ENCODE measurements at places on chromosomes 7 and 10.

DNA sequence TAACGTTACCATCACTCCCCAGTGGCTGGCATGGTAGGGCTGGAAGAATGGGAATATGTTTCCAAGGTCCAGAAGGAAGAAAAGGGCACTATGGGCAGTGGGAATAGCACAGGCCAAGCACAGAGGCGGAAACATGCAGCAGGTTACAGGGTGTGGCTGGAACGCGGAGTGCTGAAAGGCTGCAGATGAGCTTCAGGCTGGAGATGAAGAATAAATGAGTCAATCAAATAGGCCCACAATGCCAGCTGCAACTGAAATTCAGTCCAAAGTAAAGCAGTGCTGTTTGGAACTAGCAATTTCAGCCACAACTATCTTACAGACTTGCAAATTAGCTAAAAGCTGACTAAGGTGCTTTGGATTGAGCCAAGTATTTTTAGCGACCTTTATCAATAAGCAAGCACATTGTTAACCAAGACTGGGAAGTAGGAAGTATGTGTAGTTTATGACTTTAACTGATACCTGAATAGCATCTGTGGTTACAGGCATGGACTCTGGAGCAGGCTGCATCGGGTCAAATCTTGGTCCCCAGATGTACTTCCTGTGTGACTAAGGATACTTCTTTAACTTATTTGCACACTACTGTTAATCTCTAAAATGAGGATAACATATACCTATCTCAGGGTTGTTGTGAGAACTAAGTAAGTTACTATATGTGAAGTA is 77.5 kb upstream of the CTTNBP2 start:
- DNase-seq = no peak

DNA sequence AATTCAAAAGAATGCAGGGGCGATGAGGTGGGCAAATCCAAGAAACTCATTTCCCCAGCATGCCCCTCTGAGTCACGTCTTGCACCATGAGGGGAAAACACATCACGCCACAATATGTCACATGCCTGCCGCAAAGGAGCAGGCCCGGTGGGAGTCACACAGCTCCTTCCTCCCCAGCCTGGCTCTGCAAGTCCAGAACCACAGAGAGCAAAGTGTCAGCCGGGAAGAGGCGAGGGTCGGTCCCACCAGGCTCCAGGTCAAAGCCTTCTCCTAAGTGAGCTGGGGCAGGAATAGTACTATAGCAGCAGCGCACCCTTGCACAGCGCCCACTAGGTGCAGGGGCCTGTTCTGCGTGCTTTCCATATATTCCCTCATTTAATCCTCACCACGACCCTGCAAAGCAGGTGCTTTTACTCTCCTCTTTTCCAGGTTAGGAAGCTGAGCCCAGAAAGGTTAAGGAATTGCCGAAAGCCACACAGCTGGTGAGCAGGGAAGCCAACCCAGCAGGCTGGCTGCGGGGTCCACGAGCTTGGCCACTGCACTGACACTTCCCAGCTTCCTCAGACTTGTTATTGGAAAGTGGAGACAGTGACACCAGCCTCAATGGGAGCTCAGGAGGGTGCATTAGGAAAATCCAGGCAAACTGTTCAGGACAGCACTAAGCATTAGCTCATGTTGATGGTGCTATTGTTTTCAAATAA is 94.0 kb upstream of the ZMIZ1 start:
- peak; percentile 65 for DNase-seq

DNA sequence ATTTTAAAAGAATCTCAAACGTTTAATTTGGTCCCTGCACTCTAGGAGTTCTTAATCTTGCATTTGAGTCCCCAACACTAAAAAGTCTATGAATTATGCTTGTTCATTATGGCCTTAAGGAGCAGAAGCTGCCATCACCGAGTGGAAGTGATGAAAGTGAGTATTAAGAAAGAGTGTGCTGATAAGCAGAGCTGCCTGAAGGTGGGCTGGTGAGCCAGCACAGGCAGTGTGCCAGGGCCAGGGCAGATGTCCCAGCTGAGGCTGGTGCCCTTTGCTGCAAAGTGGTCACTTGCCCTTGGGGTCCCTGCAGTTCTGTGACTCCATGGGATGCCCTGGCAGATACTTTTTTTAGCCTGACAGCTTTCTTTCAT is 72.9 kb upstream of the LOXL4 start:
- DNase-seq = no peak

- DNase-seq = no peak
Measured at GRCh38 chr10:125377368-125377767, 217.0 kb upstream of the CTBP2 start.

- DNase-seq = no peak
Measured at GRCh38 chr10:89275383-89275782, 23.8 kb upstream of the LIPA start.

DNA sequence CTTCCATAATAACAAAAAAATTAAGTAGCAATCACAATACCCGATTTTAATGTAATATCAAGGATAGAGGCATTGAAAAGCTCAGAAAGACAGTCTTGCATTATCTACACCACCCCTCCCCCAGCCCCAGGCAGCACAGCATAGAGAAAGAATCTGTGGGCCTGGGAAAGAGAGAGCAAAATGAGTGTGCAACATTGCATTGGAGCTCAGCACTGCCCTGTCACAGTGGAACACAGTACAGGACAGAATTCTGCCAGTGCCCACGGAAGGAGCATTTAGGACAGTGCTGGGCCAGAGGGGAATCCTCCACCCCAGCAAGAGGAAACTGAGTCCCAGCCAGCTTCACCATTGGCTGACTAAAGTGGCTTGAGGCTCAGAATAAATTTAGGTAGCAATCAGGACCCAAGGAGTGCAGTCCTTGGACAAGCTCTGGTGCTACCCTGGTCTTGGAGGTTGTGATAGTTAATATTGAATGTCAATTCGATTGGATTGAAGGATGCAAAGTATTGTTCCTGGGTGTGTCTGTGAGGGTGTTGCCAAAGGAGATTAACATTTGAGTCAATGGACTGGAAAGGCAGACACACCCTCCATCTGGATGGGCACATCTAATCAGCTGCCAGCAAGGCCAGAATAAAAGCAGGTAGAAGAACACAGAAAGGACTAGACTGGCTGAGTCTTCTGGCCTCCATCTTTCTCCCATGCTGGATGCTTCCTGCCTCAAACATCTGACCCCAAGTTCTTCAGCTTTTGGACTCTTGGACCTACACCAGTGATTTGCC is 234.4 kb downstream of the ANK3 start:
- DNase-seq = no peak

- no peak for DNase-seq
Measured at GRCh38 chr10:58647376-58648112, 134.9 kb downstream of the BICC1 start.

GRCh38 chr10:48821692-48822091 is 117.9 kb downstream of the LRRC18 start:
- DNase-seq = no peak

DNA sequence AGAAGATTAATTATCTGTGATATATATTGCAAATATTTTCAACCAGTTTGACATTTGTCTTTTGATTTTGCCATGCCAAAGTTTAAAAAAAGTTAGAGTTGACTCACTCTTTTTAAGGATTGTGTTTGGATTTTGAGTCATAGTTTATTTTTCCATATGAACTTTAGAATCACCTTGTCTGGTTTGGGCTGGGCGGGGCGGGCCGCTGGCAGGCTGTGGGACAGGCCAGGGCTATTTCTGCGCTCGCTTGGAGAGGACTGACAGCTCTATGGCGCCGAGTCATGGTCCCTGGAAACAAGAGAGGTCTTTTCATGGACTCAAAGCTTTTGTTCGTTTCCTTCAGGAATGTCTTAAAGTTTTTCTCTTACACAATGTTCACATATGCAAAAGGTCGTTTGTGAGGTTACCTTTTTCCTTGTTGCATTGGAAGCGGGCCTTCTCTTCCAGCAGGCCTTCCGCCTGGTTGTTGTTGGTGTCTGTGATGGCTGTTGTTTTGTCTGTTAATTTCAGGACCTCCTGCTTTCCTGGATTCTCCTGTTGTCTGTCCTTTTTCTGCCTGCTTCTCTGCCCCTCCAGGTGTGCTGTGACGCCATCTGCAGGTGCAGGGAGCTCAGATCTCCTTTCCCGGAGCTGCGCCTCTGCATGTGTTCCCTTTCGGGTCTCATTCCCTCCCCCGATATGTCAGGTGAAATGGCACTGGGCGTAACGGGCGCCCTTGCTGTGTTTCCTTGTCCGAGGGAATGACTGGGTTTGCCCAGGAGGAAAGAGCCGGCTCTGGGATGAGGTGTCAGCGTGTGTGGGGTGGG is 53.8 kb downstream of the INPP5A start:
- no peak for DNase-seq

GRCh38 chr7:42392826-42393225 is 155.8 kb upstream of the GLI3 start:
- no peak for DNase-seq

DNA sequence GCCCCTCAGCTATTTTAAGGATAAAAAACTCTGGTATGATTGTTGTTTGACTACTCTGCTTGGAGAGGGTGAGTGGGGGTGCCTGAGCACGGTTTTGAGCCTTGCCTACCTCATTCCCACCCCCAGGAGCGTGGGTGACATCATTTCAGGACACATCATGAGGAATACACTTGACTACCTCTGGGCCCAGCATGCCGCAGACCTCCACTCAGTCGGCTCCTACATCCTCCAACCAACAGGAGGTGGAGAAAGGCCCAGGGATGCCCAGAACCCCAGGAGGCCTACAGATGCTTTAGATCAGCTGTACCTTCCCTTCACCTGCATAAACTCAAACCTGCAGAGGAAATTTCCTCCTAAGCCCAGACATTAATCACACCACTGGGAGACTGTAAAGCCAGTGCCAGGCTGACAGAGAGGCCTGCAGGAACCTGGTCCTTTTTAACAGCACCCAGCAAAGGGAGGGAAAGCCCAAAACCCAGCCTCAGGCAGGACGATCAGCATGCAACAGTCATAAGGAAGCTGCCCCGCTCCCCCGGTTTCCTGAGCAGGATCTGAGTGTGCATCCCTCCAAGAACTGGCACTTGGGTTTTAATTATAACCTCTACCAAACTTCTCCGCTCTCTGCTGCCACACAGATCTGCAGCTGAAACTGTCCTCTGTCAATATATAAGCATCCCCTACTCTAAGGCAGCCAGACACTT is 61.7 kb upstream of the ZNRF2 start:
- DNase-seq = no peak

DNA sequence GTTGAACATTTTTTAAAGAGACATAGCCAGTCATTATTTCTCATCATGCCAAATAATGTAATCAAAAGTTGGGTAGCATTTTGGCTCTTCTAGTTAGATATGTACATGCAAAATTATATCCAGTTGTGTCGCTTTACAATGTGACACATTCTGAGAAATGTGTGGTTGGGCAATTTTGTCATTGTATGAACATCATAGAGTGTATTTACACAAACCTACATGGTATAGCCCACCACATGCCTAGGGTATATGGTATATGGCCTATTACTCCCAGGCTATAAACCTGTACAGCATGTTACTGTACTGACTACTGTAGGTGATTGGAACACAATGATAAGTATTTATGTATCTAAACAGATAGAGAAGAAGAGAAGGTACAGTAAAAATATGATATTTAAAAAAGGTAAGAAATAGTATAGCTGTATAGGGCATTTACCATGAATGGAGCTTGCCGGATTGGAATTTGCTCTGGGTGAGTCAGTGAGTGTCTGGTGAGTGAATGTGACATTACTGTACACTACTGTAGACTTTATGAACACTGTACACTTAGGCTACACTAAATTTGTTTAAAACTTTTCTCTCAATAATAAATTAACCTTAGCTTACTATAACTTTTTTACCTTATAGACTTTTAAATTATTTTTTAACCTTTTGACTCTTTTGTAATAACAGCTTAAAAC is 16.5 kb downstream of the ZNF365 start:
- DNase-seq = no peak

- no peak for DNase-seq
Measured at GRCh38 chr10:118844731-118845521, 90.2 kb upstream of the CACUL1 start.

DNA sequence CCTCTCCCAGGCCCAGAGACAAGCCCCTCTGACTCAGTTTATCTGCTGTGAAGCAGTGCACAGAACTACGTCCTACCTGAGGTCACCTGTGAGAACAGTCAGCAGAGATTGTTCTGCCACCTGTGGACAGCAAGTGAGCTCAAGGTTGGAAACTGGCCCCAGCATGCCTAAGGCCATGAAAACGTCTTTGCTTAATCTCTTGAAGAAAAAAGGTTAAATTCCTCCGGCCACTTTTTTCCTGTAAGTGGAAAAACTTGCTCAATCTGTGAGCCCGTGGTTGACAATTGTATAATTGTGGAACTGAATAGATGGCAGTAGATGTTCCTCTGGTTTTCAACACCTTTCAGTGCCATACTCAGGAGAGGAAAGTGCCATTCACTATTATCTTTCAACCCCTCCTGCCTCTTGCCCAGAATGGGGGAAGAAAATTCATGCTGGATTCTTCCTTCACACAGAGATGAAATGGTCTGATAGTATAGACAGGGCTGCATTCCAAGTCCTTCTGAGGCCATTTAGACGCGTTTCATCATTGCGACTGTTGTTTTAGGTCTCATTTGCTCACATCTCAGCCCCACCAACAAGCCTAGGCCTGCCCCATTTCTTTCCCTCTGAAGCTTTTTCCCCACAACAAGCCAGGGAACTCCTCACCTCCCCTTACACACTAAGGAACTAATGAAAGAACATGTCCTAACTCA is 292.9 kb downstream of the FZD1 start:
- no peak for DNase-seq

DNA sequence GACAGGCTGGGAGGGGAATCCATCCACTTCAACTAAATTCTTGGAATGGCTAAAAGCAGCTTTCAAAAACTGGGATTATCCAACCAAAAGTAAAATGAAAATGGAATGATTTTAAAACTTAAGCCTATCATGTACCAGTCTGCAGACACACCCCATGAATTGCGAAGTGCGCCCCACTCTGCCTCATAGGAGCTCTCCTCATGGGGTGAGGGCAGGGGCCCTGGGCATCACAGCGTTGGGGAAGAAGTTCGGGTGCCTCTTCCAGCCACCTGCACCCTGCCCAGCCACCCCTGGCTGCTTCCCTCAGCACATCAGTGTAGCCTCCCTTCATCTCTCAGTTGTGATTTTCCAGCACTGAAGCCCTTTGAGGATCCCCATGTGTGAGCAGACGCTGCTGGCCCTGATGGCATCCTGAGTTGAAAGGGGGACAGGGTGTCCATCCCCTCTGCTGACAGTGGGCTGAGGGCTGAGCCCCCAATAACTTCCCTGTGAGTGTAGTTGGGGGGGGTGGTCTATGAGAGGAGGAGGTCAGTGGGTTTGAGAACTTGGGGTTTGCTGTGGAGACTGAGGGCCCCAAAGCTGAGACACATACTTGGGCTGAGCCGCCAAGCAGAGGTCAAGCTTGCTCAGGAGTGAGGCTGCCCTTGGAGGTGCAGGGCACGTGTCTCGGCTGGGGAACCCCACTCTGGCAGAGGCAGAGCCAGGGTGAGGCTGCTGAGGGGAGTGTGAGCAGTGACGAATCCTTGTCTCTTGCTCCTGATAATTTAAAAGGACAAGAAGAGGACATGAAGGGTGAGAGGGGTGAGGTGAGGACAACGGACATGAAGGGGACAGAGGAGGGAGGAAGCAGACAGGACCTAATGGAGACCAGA is 542.1 kb downstream of the TCERG1L start:
- DNase-seq = no peak

DNA sequence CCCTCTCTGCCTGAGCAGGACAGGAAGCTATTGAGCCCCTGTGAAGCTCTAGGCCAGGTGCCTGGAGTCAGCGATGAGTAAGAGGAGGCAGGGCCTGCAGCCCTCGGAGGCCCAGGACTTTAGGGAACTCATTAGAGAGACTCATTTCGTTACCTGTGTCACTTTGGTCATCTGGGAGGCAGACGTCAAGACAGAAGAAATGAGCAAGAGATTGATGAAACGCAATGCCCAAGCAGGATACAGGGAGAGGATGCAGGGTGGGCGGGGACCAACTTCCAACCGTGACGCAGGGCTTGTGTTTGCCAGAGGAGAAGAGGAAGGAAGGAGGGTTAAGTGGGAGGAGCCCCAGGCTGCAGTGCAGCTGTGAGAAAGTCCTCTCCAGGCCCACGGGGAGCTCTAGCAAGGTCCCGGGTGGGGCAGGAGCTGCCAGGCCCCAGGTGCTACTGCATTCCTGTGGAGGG is 26.4 kb upstream of the GNA12 start:
- DNase-seq = peak; percentile 83

Data from CD4-positive, alpha-beta T cell treated with Interleukin-6 for 4 hours (primary cell).